ENCODE measurements at places on chromosomes 2 and 18.
A peak's percentile ranks its signal among the peaks of the same experiment; 100 is the strongest.

- DNase-seq = no peak
Observed at GRCh38 chr2:30339071-30339470, 107.7 kb downstream of the LBH start.

DNA sequence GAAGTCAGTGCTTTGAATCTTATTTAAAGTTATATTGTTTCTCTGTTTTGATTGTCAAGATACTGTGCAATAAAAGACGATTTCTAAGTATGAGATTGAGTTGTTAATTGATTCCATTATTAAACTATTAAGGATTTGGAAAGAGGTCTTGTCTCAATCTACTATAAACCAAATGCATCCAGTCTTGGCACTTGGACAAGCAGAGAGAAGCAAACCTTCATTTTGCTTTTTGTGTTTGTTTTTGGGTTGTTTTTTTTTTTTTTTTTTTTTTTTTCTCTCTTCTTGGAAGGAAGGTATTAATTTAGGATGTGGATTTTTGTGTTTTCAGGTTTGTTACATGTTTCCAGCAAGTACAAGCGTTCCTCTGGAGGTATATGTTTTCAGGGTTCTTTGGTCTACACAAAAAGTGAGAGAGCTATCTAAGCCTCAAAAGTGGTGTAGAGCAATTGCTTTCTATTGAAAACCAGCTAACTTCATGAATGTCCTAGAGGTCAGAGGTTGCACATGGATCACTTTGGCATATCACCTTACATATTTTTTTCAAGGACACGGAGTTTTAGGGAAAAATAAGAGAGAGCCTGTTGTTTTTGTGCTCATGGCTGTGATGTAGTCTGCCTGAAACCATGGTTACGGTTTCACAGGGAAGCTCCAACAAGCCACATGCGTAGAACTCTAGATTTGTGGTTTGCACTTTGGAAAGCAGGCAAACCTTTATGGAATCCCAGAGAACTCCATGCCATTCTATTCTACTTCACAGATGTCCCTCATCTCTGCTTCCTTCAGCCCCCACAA lies 1.8 kb downstream of the PRKCE start:
- DNase-seq = peak; percentile 10

- DNase-seq = no peak
Observed at GRCh38 chr2:149586063-149586462, 1.5 kb downstream of the MMADHC start.

DNA sequence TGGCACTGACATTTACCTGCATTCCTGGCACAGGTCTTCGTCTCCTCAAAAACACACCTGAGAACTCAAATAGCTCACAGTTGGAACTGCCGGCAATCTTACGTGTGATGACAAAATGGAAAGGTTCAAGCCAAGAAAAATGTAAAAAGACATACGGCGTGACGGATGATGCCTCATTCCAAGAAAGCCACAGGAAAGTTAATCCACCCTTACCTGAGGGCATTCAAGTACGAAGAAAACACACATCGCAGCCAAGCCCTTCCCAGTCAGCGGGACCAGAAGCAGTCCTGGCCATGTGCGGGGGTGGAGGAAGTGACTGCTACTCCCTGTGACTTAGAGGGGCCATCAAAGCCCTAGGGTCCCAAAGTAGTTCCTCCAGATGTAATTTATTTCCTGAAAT lies 986.3 kb upstream of the CELF4 start:
- DNase-seq = no peak

DNA sequence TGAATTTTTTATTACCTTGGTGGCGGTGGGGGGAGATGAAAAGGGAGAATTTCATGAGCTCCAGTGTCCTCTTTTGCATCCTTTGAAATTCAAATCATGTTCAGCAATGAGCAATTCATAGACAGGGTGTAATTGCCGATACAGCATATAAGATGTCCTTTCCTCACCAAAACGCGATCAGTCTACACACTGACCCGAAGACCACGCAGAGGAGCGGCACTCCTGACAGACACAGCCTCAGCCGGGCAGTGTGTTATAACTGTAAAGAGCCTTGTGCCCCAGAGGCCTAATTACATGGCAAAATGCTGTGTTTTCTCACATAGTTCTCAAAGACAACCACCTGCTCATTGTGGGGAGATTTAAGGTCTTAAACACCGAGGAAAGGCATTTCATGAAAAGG lies 38.4 kb upstream of the APCDD1 start:
- no peak for DNase-seq

GRCh38 chr18:62206593-62206992 lies 19.5 kb downstream of the RELCH start:
- no peak for DNase-seq

GRCh38 chr18:49041435-49042245 lies 90.9 kb upstream of the SMAD7 start:
- DNase-seq = peak; percentile 64

- no peak for DNase-seq
Observed at GRCh38 chr2:3612639-3613523, 18.0 kb downstream of the COLEC11 start.

- no peak for DNase-seq
Observed at GRCh38 chr2:219748671-219749570, 121.5 kb downstream of the SLC4A3 start.

DNA sequence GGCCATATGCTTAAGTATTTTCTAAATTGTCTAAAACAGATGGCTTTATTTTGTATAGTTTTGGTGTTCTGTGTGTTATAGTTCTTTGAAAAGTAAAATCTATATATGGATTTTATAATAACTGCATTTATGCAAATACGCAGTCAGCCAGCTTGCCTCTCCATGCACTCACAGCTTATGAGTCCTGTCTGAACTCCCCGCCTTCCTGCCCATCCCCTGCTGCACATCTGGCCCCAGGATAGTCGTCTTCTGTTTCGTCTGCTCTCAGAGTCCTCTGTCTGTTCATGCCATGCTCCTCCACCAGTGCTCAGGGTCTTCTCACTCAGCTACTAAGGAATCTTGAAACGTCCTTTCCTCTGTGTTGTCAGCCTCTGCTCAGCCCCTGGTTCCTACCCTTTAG lies 28.2 kb upstream of the ANKRD62 start:
- DNase-seq = no peak

DNA sequence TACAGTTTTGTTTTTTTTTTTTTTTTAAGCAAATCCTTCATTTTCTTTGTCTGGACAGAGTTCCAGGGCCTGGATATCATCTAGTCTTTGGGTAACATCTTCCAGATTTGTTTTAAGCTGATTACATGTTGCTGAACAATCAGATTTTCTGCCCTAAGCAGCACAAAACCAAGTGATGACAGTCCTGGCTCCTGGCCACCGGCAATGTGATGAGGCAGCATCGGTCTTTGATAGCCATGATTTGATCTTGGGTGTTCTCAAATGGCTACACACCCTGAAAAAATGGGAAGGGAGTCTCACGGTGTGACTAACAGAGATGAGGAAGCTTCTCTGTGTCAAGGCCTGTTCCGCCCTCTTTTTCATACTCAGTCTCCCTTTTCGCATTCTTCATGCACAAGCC lies 708.6 kb upstream of the ZEB2 start:
- DNase-seq = peak; percentile 19

GRCh38 chr2:50831676-50832075 lies 200.3 kb downstream of the NRXN1 start:
- no peak for DNase-seq

- DNase-seq = peak; percentile 64
Observed at GRCh38 chr2:86274918-86275275, 62.5 kb downstream of the REEP1 start.

GRCh38 chr2:175057078-175057685 lies 52.0 kb upstream of the CHN1 start:
- no peak for DNase-seq

- no peak for DNase-seq
Observed at GRCh38 chr2:201538025-201538424, 86.5 kb downstream of the STRADB start.

DNA sequence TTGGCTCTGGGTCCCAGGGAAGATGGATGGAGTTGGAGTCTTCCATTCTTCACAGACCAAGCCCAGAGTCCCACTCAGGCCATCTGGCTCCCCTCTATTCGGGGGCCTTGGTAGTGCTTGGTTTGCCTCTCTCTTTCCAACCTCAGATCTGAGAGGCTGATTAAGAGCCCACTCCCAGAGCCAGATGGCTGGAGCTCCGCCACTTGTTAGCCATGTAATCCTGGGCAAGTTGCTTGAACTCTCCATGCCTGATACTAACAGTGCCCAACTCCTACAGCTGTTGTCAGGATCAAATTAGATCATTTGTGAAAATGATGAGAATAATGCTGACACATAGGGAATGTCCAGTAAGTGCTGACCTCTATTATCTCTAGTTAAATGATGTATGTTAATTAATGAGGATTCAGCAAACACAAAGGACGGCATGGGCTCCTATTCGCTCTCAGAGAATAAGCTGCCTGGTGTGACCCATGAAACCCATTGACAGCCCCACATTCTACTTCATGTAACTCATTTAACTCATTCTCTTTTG lies 46.6 kb upstream of the SLC14A1 start:
- DNase-seq = no peak

- DNase-seq = no peak
Observed at GRCh38 chr18:65706646-65707045, 44.2 kb upstream of the CDH7 start.

GRCh38 chr2:222878877-222879603 lies 18.2 kb downstream of the ACSL3 start:
- peak; percentile 83 for DNase-seq

DNA sequence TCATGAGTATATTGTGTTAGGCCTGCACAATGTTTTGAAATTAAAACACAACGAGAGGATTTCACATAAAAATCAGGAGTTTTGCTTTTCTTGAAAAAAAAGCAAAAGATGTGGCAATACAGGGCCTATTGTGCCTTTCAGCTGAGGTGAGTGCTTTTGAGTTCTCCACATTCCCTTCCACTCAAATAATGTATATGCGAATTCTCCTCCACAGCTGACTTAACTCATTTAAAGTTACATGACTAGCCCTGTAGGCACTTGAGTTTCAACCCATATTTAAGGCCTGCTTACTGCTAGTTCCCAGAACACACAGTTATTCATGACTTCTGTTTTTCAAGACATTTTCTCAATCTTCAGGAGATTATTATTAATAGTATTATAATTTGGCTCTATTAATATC lies 353.1 kb downstream of the NUP35 start:
- no peak for DNase-seq

DNA sequence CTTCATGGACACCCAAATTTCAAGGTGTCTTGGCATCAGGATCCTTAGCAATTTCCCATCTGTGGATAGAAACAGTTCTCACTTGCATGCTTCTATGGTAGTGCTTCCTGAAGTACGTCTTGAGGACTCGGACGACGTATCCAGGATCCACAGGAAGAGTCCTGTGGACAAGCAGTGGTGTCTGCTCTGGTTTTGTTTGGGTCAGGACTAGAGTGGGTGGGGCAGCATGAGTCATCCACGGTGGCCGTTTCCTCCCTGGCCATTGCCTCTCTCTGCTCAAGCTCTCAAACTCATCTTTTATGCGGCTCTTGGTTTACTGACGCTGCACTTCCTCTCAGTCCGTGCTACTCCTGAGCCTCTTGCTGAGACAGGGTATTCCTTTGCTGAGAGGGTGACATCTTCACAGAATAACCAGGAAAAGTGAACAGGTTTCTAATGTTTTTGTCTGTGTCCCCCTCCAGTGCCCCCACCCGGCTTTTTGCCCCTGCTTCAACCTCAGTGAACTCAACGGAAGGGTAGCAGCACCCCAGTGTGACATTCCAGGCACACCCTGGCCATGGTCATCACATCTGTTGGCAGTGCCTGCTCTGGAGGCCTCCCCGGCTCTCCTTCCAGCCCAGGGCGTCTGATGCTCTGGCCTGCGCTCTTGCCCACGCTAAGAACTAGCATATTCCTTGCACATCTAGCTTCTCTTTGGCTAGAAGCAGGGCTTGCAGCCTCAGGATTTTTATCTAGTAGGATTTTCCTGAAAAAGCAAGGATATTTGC lies 62.2 kb downstream of the ARMC9 start:
- DNase-seq = peak; percentile 41

DNA sequence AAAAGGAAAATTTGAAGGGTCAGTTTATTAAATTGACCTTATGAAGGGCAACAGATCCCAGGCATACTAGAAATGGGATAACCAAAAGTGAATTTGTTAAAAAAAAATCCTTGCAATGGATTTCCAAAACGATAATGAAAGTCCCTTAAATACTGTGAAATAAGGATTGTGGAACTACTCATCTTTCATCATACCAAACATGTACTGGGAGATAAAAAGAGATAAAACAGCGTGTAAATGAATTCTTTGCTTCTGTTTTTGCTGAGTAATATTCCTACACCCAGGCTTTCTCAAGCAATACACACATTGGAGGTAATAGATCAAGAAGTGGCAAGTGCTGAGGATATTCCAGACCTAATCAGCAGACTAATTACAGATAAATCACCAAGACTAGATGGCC lies 3.8 kb downstream of the LYPD6 start:
- DNase-seq = no peak

DNA sequence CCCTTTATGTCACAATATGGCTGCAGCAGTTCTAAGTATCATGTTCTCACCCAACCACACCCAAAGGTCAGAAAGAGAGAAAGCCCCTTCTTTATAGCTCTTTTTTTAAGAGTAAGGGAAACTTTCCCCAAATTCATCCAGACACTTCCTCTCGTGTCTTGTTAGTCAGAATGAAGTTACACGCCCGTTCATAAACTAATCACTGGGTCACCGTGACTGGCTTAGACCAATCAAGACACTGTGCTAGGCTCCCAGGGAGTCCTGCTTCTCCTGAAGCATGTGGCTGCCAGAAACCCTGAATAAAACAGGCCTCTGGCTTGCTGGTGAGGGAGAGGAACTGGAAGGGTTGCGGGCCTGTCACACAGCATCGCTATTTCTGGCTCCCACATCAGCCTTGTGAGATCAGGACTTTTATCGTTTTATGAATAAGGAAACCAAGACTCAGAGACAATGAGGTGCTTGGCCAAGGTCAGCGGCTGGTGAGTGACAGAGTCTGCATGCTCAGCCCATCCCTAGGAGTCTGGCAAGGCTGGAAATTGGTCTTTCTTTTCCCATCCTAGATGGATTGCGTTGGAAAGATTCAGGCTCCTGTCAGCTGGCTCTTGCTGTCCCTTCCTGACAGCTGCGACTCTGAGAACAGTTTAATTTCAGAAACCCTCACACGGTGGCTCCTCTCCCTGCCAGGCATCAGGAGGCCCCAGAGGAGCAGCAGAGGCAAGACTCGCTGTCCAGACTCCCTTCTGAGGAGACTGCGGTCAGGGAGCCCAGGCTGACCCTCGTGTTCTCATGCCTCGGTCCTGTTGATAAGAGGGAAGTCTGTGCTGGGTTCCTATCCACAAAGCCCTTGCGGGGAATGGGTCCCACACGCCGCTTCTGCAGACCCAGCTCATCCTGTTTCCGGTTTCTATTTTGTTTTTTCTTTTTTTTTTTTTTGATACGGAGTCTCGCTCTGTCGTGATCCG lies 104.5 kb upstream of the TAF1B start:
- DNase-seq = no peak

DNA sequence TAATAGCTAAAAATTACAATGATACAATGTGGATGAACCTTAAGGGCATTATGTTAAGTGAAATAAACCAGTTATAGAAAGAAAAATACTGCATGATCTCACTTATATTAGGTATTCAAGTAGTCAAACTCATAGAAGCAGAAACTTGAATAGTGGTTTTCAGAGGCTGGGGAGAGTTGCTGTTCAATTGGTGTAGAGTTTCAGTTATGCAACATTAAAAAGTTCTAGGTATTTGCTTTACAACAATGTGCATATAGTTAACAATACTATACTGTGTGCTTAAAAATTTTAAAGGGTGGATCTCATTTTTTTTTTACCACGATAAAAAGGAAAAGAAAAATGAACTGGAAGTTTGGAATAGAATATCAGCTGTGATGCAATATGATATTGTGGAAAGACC lies 479.1 kb downstream of the SPAG16 start:
- no peak for DNase-seq

Measured in M059J (cell line).